Keratinocyte (primary cell): ENCODE measurements at places on chromosomes 2 and 18. TPM values are rescaled to one million over a fixed set of nuclear protein-coding genes. Genes with fewer than 3 reads are reported as not detected.

Gene INHA
- 0.18 to 0.79 TPM (median 0.20 TPM) in 3 replicates for polyA plus RNA-seq

Gene SLC8A1
- polyA plus RNA-seq, result 0.61 to 3.2 TPM (median 2.7 TPM) in 3 replicates

Gene TMEM198
- polyA plus RNA-seq, result 0.81 to 1.5 TPM (median 0.82 TPM) in 3 replicates

DNA sequence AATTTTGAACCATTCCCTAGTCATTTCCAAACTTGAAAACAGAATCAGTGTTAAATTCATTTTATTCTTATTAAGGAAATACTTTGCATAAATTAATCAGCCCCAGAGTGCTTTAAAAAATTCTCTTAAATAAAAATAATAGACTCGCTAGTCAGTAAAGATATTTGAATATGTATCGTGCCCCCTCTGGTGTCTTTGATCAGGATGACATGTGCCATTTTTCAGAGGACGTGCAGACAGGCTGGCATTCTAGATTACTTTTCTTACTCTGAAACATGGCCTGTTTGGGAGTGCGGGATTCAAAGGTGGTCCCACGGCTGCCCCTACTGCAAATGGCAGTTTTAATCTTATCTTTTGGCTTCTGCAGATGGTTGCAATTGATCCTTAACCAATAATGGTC, 5.5 kb upstream of the MROH2A start:
- H3K4me3 ChIP-seq, result no peak overlapping the region
- no peak for DNase-seq
- no peak overlapping the region for H3K27ac ChIP-seq
- no peaks in the 10 kb centered on the region for H3K4me1 ChIP-seq
- H3K36me3 ChIP-seq, result peaks cover 19% of the 10 kb centered on the region

DNA sequence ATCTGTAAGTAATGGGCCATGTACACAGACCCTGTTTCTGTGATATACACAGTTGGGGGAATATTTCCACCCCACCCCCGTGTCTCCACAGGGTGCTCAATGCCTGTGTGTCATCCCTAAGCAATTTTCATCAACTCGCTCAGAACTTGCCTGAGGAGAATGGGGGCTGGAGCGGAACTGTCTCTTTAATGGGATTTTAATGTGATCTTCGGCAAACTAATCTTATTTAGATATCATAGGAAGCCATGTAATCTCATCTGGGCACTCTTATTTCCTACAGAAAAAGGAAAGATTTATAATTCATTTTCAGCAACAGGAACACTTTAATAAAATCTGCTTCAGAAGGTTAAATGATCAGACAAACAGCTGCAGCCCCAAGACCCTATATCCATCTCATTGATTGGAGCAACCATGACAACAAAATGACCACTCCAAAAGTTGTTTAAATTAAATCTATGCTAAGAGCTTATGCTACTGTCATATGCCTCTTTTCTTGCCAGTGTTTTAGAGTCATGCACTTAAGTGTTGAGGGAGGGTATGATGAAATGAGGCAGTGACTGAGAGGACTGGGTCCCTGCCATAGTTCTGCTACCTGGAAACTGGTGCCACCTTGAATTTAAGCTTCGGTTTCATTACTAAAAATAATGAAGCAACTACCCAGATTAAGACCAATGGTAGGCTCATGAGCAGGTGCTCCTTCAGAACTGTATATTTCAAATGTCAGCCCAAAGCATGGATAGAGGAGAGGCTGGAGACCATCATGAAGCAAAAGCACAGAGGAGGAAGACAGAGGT, 183.1 kb upstream of the DDX18 start:
- H3K27me3 ChIP-seq, result no peaks in the 10 kb centered on the region
- no peaks in the 10 kb centered on the region for H3K36me3 ChIP-seq
- H3K4me3 ChIP-seq, result no peak overlapping the region
